Tibial nerve (tissue), 4 donors: ENCODE measurements at places on chromosomes 12 and 14.

- peak overlapping the region; percentile 29 for H3K27ac ChIP-seq
- H3K36me3 ChIP-seq, result no peaks in the 10 kb centered on the region
- peak overlapping the region; percentile 35 for H3K4me3 ChIP-seq
- no peaks in the 10 kb centered on the region for H3K27me3 ChIP-seq
Measured at GRCh38 chr12:3200032-3200617, 122.9 kb downstream of the TSPAN9 start.

GRCh38 chr12:91852634-91853033 lies 293.0 kb downstream of the BTG1 start:
- no peak overlapping the region for H3K27ac ChIP-seq
- no peak for DNase-seq
- H3K27me3 ChIP-seq, result no peaks in the 10 kb centered on the region
- no peaks in the 10 kb centered on the region for H3K4me1 ChIP-seq

DNA sequence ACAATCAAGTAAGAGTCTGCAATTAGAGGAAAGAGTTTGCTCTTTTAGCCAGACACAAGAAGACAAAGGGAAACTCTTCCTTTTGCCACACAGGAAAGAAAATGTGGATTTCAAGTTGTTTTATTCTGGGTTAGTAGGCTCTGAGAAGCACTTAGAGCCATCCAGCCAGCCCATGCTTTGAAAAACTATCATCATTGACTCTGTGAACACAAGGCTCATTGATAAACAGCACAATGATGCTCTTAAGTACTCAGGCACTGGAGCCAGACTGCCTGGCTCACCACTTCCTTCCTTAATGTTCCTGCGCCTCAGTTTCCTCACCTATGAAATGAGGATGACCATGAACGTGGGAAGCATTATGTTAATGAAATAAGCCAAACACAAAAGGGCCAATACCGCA lies 150.2 kb upstream of the EEA1 start:
- no peak overlapping the region for H3K4me3 ChIP-seq
- H3K27ac ChIP-seq, result no peak overlapping the region
- no peaks in the 10 kb centered on the region for H3K4me1 ChIP-seq
- H3K36me3 ChIP-seq, result no peaks in the 10 kb centered on the region

DNA sequence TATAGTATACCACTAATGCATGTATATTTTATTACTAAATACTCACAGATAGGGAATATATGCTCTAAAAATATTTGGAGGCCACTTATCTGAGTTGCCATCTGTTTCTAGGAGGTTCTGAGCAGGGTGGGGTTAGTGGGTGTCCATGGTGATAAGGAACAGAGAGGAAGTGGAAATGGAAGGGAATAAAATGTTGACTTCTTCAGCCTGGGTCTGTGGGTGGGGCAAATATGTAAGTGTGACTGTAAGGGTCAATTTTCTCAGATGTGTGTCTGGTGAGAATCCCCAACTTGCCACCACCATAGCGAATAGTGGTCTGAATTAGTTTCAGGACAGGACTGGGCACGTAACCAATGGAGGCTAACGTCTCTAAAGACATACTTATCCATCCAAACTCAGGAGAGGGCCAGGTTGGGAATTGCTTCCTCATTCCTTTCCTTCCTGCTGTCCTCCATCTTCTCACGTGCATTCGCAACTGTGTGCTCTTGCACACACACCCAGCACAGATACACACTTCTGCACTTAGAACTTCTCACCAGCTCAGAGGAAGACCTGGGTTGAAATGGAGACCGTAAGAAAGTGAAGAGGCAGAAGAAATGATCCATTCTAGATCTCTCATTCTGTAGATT lies 54.2 kb upstream of the GZMB start:
- H3K36me3 ChIP-seq, result no peaks in the 10 kb centered on the region
- no peak overlapping the region for H3K27ac ChIP-seq
- H3K4me1 ChIP-seq, result no peaks in the 10 kb centered on the region

DNA sequence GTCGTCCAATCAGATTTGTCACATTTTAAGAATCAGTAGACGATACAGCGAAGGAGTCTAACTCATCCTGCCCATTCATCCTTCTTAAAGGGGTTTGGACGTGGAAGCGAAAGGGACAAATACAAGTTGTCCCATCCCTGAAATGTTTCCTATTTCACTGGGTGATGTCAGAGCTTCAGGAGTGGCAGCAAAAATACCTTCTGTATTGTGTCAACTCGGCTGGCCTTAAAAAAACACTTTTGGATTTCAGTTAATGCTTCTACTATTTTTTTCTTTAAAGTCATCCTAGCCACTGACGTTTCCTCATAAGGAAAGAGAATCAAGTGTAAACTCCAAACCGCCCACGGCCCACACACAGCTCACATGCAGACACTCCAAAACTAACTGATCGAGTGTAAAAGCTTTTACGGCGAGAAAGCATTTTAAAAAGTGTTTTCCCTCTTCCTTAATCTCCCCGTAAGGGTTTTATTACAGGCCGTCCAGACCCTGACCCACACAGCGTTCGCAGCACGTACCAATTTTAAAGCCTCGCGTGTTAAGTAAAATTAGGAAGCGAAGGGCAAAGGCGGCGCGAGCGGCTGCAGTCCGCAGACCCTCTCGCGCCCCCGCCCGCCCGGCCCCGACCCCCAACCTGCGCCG lies 593 bp downstream of the CFL2 start:
- H3K4me1 ChIP-seq, result no peaks in the 10 kb centered on the region
- peaks cover 5% of the 10 kb centered on the region for H3K36me3 ChIP-seq
- peak overlapping the region; percentile 86 for H3K4me3 ChIP-seq
- DNase-seq, result peak; percentile 51
- H3K27me3 ChIP-seq, result no peaks in the 10 kb centered on the region

GRCh38 chr14:54797986-54798385 lies 104.6 kb downstream of the GCH1 start:
- no peaks in the 10 kb centered on the region for H3K27me3 ChIP-seq
- DNase-seq, result no peak
- no peak overlapping the region for H3K27ac ChIP-seq
- no peak overlapping the region for H3K4me3 ChIP-seq

- H3K36me3 ChIP-seq, result no peaks in the 10 kb centered on the region
- no peak for DNase-seq
- H3K27ac ChIP-seq, result no peak within 1 kb of the TSS
- H3K4me3 ChIP-seq, result peak within 1 kb of the TSS; percentile 28
- H3K27me3 ChIP-seq, result no peaks in the 10 kb centered on the region
Measured at GRCh38 chr12:54300732-54301427, at the start of gene NFE2. NFE2 (minus strand) TSS chr12:54301015; CDS start chr12:54295248, 5,767 bp downstream.

GRCh38 chr12:7951671-7952070 lies 15.7 kb upstream of the SLC2A3 start:
- H3K27ac ChIP-seq, result no peak overlapping the region
- no peaks in the 10 kb centered on the region for H3K4me1 ChIP-seq
- no peak for DNase-seq
- no peak overlapping the region for H3K4me3 ChIP-seq
- H3K27me3 ChIP-seq, result no peaks in the 10 kb centered on the region

DNA sequence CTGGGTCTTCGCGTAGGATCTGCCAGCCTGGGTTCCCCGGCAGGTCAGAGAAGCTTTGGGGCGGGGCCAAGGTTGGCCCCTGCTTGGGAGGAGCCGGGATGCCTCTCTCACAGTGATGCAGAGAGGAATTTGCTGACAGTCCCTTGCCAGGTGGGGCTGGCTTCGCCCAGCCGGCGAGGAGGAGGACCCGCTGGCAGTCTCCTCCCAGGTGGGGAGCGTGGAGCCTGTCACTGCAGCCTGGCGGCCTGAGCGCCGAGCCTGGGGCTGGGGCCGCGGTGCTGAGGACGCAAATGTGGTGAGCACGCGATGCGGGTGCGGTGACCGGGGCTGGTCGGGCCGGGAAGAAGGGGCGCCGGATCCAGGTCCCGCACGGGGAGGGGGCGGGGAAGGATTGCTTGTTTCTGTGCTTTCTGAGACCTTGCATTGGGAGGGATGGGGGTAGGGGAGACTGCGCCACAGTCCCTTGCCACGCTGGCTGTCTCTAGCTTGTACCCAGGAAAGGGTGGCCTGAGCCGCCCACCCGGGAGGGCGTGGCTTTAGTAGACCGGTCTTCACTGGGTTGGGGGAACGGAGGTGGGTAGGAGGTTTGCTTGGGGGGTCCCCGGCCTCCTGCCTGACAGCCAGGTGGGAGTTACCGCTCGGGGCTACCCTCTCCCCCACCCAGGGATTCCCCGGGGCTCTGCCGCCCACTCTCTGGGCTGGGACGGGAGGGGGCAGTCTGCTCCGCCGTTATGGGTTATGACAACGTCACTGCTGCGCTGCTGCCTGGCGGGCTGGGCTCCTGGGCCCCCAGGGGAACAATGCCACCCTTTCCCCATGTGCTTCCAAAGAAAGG lies at the start of gene TMEM63C:
TMEM63C (plus strand) TSS at position 196 of the 835 bp plus-strand sequence. CDS start 37,016 bp downstream, outside the sequence.
- H3K27ac ChIP-seq, result no peak within 1 kb of the TSS
- no peaks in the 10 kb centered on the region for H3K4me1 ChIP-seq
- DNase-seq, result no peak
- no peaks in the 10 kb centered on the region for H3K27me3 ChIP-seq

DNA sequence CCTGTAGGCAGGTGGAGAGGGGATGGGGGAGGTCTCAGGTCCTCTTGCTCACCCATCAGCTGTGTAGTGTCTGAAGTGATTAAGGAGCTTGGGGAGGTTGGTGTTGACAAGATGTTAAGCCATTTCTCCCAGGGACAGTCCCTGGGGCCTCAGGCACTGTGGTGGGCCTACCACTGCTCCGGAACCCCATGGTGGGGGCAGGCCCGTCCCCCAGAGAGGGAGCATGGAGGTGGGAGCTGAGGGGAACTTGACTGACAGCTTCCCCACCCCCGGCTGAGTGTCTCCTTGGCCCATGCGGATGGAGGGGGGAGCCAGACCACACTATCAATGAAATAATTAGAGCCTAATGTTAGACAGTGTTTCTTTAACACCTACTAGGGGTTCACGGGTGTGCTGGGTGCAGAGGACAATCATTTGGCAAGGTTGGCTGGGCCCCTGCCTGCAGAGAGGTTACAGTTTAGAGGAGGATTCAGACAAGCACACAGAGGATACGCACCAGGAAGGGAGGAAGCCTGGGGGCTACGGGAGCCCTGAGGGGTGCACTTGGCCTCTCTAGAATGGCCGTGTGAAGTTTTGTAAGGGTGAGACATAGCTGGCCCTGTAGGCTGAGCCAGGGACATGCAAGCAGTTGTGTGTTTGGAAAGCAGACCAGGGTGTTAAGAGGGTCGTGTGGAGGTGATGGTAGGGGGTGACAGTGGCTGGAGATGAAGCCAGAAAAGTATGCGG lies 19.3 kb upstream of the KRT80 start:
- H3K27me3 ChIP-seq, result peaks cover 4% of the 10 kb centered on the region
- no peaks in the 10 kb centered on the region for H3K36me3 ChIP-seq
- no peak overlapping the region for H3K4me3 ChIP-seq
- DNase-seq, result no peak
- H3K27ac ChIP-seq, result no peak overlapping the region
- no peaks in the 10 kb centered on the region for H3K4me1 ChIP-seq

GRCh38 chr12:130710733-130711080 lies 5.4 kb downstream of the RIMBP2 start:
- H3K4me1 ChIP-seq, result no peaks in the 10 kb centered on the region
- DNase-seq, result no peak
- no peak overlapping the region for H3K4me3 ChIP-seq
- H3K27ac ChIP-seq, result no peak overlapping the region
- peaks cover 25% of the 10 kb centered on the region for H3K27me3 ChIP-seq
- H3K36me3 ChIP-seq, result no peaks in the 10 kb centered on the region

GRCh38 chr12:70788774-70789173 lies 131.8 kb downstream of the PTPRR start:
- H3K4me3 ChIP-seq, result no peak overlapping the region
- no peak for DNase-seq
- no peaks in the 10 kb centered on the region for H3K27me3 ChIP-seq
- no peak overlapping the region for H3K27ac ChIP-seq

DNA sequence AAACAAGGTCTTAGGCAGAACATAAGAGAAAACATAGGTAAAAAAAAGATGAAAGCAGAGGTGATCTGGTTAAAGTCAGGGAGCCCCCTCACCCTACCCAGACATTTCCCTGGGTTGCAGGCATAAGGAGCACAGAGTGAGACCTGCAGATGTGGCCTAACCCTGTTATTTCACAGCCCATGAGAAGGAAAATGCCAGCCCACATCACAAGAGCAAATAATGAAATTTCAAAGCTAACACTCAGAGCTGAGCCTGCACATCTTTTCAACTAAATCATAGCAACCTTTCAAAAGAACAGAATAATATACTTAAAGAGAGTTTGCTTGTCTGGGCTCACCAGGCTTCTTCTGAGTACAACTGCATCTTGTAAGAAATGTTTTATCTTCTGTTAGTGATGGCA lies 295.4 kb downstream of the RPAP3 start:
- H3K36me3 ChIP-seq, result no peaks in the 10 kb centered on the region
- no peak overlapping the region for H3K4me3 ChIP-seq
- no peak overlapping the region for H3K27ac ChIP-seq

- no peak for DNase-seq
- no peaks in the 10 kb centered on the region for H3K36me3 ChIP-seq
- peak overlapping the region; percentile 63 for H3K27ac ChIP-seq
- peak overlapping the region; percentile 75 for H3K4me3 ChIP-seq
- H3K27me3 ChIP-seq, result no peaks in the 10 kb centered on the region
Measured at GRCh38 chr14:24051176-24051788, 527 bp upstream of the CARMIL3 start.

DNA sequence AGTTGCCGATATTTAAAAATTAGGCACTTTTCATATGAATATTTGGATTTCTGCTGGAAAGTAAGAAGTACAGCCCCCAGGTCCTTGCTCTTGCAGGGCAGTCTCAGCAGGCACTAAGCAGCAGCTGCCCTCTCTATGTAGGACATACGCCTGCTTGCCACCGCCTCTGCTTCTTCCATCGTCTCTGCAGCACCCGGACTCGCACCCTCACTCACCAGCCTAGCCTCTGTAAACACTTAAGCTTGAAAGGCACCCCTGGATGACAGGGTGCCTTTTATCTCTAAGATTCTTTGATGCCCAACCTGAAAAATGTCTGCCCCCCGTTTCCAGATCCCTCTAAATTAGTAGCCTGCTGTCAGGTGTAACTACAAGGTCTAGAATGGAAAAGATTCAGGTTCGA lies 19.0 kb downstream of the OTUB2 start:
- DNase-seq, result no peak
- no peaks in the 10 kb centered on the region for H3K27me3 ChIP-seq
- H3K36me3 ChIP-seq, result no peaks in the 10 kb centered on the region
- H3K27ac ChIP-seq, result no peak overlapping the region

- H3K36me3 ChIP-seq, result peaks cover 61% of the 10 kb centered on the region
- no peak for DNase-seq
- no peaks in the 10 kb centered on the region for H3K4me1 ChIP-seq
- H3K4me3 ChIP-seq, result no peak overlapping the region
- H3K27me3 ChIP-seq, result no peaks in the 10 kb centered on the region
- no peak overlapping the region for H3K27ac ChIP-seq
Measured at GRCh38 chr12:113370923-113371682, 12.7 kb downstream of the PLBD2 start.

GRCh38 chr12:84822525-84822924 lies 90.1 kb downstream of the SLC6A15 start:
- no peaks in the 10 kb centered on the region for H3K27me3 ChIP-seq
- DNase-seq, result no peak
- no peak overlapping the region for H3K27ac ChIP-seq
- no peaks in the 10 kb centered on the region for H3K4me1 ChIP-seq
- H3K4me3 ChIP-seq, result no peak overlapping the region
- no peaks in the 10 kb centered on the region for H3K36me3 ChIP-seq
